ENCODE measurements at places on chromosomes 5 and 9.

- no peak for DNase-seq
Measured at GRCh38 chr5:83306572-83307241, 164.8 kb upstream of the VCAN start.

DNA sequence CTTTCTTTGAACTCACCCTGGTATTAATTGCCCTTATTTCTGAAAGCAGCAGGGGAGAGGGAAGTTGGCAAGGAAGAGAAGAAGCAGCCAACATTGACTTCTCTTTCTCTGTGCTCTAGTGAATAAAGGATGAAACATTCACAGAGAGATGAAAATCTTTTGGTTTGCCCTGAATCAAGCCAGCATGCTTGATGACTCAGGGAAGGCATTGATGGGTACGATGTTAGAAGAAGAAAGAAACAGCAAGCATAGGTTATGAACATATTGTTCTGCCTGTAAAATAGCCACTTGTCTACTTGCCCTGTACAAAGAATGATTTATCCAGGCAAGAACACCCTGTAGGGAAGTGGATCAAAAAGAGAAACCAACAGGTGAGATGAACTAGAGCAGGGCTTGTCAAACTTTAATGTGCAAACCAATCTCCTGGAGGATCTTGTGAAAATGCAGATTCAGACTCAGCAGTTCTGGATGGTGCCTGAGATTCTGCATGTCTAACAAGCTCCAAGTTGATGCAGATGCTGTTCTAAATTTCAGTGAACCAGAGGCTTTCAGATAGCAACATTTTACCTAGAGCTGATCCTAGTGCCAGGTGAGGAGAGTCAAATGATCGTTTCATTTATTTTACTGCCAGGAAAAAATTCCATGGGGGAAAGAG, 586.6 kb upstream of the TLE4 start:
- no peak for DNase-seq

GRCh38 chr9:96441798-96442445, 8.0 kb upstream of the HABP4 start:
- no peak for DNase-seq

DNA sequence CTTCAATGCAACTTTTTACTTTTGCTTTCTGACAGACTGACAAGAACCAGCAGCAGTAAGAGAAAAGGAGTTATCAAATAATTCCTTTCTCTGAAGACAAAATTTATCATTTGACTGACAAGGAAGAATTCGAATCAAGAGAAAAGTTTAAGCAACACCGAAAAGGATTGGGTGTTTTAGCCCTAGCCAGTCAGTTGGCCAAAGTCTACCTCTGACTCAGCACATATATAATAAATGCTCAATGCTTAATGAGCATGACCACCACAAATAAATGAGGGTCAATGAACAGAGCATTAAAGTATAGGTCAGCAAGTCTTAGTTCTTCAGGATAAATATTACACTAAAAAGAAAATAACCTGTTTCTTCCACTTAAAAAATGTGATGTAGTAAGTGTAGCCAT, 1603.5 kb upstream of the C9orf72 start:
- no peak for DNase-seq

GRCh38 chr9:124880501-124880900, 18.6 kb downstream of the ARPC5L start:
- no peak for DNase-seq

DNA sequence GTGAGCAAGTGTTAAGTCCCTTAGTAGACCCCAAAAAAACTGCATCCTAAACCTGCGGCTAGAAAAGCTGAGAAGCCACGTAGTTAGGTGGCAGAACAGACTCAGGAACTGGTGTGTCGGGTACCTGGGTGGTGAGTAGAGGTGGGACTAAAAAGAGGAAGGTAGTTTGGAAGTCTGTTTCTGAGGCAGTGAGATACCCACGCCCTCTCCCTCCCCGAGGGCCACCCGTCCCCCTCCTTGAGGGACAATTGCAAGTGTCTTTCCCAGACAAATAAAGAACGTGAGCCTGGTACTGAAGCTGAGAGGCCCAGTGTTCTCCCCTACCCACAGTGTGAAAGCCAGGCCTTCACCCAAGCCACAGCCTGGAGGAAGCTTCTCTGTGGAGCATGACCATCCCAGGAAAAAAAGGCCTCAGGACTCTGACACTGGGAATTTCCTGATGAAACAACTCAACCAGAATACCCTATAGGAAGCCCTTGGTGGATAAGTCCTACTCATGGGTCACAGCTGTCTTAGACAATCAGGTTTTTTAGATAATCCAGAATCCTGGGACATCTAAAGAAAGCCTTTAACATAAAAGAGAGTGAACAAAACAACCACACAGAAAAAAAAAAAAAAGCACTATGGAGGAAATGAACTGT, 7.0 kb upstream of the CD74 start:
- DNase-seq = no peak

DNA sequence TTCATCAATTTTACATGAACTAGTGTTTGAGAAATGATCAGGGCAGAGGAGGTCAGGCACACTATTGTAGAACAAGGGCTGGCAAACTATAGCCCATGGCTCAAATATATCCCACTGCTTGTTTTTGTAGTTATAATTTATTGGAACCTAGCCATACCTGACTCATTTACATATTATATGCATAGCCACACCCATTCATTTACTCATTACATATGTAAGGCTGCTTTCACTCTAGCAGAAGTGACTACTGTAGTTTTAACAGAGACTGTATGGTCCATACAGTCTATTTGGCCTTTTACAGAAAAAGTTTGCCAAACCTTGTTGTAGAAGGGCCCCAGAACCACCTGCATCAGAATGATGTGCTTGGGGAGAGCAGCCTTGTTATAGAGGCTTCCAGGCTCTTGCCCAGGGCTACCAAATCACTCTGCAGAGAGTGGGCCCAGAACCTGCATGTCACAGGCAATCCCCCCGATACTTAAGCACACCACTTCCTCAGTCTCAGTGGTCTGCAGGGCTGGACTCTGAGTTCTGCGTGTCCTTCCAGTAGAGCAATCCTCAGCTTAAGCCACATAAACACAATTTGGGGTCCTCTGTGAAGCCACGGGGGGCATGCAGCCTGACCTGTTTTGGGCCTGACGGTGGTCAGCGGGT, 6.7 kb downstream of the ANKS6 start:
- DNase-seq = no peak

- DNase-seq = no peak
Measured at GRCh38 chr5:124453221-124454051, 293.0 kb downstream of the ZNF608 start.

- peak; percentile 38 for DNase-seq
Measured at GRCh38 chr9:129863059-129863690, 27.9 kb downstream of the USP20 start.

DNA sequence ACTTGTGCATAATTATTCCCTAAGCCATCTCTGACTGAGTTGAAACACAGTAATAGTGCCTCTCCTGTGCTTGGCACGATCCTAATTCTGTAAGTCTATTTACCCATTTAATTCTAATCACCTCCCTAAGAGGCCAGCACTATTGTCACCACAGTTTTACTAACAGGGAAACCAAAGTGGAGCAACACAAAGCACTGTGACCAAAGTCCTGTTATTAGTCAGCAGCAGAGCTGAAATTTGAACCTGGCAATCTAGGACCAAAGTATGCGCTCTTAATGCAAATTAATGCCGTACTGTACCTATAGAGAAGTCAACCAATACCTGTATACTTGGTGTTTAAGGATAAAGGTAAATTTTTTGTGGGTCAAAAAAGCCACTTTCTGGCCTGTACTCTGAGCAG, 77.1 kb upstream of the CNTLN start:
- no peak for DNase-seq

All from stimulated activated CD4-positive, alpha-beta T cell treated with anti-CD3 and anti-CD28 coated beads, Interleukin-1b, Interleukin-23, amount 100 ng/mL, for 1 hour (primary cell).